ENCODE measurements at places on chromosomes 4 and X.

GRCh38 chrX:150205011-150205410 is 158.1 kb upstream of the MAMLD1 start:
- no peak for DNase-seq

GRCh38 chr4:45007508-45007907 is 281.2 kb upstream of the GNPDA2 start:
- no peak for DNase-seq

- DNase-seq, result no peak
These were observed 12.3 kb downstream of the SASH3 start for GRCh38 chrX:129791961-129792570.

- no peak for DNase-seq
These were observed 294.5 kb downstream of the PDGFC start for GRCh38 chr4:156677131-156677531.

DNA sequence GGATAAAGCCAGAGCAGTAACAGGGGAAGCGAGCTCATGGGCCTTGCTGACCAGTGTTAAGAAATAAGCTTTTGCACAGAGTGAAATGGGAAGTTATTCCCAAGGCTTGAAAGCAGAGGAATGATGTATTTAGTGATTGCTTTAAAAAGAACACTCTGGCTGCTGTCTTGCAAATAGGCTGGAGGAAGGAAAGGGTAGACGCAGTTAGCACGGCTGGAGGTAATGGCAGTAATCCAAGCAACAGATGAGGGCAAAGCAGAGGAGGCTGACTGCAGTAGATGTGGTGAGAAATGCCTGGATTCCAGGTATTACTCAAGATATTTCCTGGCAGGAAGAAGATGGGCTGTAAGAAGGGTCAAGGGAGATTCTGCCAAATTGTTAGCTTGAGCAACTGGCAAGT is 1342.3 kb upstream of the AGA start:
- no peak for DNase-seq

DNA sequence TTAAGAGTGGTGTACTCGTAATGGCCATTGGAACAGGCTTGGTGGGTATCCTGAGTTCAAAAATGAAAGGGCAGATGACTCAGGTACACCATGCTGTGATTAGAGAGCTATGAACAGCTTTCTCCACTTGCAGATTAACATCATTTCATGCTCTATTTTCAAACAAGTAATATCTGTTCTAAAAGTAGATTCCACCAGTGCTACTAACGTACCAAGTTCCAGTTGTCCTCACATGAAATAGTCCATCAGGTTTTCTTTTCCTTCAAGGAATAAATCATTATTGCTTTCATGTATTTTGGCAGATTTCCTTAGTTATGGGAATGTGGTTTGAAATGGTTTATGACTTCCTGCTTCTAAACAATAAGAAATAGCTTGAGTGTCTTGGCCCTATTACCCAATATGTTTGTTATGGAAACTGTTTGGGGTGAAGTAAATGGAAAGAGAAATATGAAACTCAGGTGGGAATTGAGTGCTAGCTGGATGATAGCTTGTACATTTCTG is 49.9 kb downstream of the PCDH7 start:
- DNase-seq, result no peak

DNA sequence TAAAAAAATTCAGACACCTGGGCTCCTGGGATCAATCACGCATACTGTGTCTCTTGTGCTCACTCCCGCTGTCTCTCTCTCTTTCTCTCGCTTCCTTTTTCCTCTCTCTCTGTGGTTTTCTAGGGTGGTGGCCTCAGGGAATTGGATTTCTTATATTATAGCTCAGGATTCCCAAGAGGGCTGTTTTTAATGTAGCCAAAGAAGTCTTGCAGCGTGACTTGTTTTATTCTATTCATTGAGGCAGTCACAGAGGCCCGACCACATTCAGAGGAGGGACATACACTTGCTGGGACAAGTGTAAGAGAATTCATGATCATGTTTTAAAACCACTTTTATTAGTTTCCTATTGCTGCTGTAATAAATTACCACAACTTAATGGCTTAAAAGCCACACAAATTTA is 59.4 kb downstream of the HPF1 start:
- DNase-seq, result no peak

DNA sequence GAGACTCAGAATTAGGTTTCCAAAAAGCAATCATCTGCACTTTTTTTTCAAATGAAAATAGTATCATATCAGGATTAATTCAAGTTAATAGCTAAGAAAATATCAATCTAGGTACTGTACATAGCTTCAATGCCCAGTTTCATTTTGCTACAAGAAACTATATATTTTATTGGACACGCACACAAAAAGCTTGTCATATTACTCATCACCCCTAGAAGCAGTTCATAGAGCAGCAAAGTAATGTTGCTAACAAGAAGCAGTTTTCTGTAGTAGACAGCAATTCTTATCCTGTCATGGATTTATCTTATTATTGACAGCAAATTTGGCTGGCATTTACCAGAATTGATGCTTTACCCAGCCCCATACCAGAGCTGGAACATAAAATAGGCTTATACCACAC is 52.3 kb upstream of the LSM6 start:
- DNase-seq, result no peak

DNA sequence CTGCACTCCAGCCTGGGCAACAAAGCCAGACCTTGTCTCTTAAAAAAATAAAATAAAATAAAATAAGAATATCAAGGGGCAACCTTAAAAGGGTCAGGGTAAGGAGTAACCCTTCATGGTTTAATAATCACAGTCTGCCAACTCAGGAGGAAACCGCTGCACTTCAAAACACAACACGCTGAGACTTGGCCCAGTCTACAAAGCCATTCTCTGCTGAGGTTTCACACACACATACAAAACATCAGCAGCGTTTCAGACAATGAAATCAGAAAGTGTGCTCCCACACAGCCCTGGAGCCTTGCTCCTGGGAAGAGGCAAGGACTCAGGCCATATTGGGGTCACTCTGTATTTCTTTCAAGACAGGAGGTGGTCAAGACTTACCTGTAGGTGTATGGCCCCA is 18.3 kb downstream of the SCARB2 start:
- no peak for DNase-seq

DNA sequence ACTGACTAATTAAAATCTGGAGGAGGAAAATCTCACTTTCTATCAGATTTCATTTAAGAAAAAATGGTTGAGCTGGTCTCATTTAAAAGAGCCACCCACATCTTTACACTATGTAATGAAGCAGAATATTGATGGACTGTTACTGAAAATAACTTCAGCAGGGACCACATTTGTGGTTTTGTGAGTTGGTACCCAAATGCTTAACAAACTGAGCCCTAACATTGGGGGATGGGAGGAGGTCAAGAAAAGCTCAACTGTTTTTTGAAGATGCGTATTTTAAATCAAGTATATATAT is 30.1 kb downstream of the HOPX start:
- no peak for DNase-seq

DNA sequence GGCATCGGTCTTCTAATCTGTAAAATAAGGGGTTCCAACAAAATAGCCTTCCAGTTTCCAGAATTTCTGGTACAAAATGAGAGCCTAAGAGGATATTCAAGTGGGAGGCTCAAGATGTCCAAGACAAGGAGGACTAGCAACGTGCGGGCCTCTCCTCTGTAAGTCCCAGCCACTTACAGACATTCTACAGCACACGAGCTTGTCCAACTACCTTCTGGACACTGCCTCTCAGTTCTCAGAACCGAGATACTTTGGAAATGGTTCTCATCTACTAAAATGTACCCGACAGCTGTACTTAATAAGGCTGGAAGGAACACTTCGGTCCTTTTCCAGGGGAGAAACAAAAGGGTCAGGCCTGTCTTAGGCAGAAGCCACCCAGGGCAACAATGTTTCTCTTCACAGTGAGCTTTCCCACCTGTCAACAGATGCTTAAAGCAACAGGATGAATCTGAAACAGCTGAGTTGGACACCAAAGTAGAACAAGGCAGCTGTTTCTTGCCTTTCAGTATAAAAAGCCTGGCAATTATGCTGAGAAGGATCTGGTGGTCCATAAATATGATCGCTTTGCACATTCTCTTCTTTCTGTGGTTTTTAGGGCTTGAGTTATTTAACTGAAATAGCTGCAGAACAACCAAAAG is 127.0 kb downstream of the HS6ST2 start:
- DNase-seq, result no peak

DNA sequence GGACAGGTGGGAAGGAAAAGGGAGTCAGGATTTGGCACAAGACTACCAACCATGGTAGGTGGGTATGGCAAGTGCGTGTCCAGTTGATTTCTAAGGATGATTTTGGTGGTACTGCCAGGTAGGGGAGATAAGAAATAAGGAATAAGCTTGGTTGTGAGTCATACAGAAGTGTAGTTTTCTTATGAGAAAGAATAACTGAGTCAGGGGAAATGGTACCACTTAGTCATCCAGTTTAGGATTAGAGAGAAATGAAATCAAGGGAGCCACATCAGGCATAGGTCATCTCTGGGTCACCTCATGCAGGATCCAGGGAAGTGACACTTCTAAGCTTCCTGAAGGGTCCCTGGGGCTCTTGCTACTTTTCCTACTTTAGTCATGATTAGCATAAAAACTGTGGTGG is 107.1 kb upstream of the C1GALT1C1 start:
- DNase-seq, result no peak

GRCh38 chr4:84857296-84857695 is 109.2 kb downstream of the WDFY3 start:
- DNase-seq, result no peak

GRCh38 chrX:155148724-155149537 is 67.3 kb upstream of the VBP1 start:
- no peak for DNase-seq

GRCh38 chr4:57114973-57115372 is 4.8 kb upstream of the IGFBP7 start:
- no peak for DNase-seq

- no peak for DNase-seq
These were observed 35.8 kb upstream of the MID1 start for GRCh38 chrX:10656214-10656613.

DNA sequence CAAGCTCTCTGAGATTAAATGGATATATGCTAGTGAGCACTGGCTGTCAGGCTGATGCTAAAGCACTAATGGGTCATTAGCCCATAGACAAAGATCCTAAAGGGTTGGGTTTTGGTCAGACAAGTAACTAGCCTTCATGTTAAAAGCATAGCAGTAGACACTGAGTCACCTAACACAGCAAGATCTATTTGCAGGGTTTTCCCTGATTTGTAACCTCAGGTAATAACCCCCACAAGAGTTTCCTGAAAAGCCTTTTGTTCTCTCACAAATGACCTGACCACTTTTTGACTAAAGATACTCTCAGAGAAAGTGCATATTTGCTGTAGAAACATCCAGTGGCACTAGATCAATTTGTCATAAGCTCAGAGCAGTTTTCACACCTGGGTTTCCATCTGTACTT is 251.1 kb upstream of the TEX13A start:
- DNase-seq, result no peak

Data from stimulated activated CD8-positive, alpha-beta memory T cell treated with anti-CD3 and anti-CD28 coated beads, Interleukin-4, amount 100 ng/mL, for 24 hours (primary cell).